ENCODE measurements at places on chromosomes 6 and 20.

DNA sequence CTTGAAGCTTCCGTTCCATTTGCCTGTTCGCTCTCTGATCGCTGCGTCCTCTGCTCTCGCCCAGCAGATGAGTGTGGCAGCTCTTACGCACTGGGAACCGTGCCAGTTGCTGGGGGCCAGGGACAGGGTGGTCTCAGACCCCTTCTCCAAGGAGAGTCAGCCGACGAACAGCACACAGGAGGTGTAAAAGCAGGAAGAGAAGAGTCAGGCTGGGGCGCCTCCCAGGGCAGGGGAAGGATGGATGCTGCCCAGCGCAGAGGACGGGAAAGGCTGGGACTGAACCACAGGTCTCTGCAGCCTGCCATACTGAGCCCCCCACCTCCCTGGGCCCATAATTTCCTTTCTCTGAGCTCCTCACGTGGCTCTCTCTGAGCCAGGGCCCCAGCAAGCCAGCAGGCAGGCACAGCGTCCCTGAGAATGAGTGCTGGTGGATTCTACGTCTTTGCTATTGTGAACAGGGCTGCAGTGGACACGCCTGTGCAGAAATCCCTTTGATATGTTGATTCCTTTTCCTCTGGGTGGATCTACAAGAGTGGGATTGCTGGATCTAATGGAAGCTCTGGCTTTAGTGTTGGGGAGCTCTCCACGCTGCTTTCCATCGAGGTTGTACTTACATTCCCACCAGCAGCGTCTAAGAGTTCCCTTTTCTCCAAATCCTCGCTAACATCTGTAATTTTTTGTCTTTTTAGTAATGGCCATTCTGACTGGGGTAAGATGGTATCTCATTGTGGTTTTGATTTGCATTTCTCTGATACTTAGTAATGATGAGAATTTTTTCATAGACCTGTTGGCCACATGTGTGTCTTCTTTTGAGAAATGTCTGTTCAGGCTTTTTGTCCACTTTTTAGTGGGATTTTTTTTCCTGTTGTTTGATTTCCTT, 104.1 kb downstream of the PSMB1 start:
- peak; percentile 26 for DNase-seq

DNA sequence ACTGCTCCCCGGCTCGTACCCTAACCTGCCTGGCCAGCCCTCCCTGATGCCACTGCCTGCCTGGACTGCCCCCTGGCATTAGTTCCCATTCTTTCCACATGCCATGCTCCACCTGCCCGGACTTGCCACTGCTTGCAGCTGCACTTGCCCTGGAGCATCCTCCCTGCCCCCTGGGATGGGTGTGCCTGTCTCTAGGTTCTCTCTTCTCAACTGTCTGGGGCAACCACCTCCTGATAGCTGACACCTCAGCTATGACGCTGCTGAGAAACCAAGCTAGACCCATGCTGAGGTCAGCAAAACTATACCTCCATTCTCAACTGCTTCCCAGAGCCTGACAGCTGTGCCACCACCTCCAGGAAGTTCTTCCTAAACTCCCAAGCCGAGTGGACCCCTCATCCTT, 72.1 kb downstream of the PERP start:
- no peak for DNase-seq

DNA sequence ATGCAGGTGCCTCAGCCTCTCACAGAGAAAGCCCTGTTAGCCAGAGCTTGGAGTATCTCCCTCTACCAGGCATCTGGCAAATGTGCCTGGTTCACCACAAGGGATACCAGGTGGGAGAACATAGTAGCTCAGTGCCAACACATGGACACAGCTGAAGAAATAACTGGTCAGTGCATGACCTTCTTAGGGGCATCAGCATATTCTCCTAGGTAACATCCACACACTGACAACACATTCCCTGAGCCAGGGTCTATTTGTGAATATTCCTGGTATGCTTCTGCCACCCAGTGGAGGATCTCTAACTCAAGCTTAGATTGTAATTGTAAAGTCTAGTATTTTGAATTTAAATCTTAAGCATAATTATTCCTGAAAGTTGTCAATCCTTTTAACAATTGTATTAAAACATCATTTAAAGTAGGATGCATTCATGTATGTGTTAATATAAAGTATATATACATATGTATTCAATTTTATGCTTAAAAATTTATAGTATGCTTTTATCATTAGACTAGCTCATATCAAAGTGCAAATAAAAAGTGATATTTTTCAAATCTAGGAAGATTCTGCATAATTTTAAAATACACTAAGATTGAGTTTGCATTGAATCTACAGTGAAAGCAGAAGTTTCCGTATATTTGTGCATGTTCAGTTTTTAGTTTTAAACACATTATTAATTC, 45.3 kb upstream of the COL21A1 start:
- DNase-seq = no peak

DNA sequence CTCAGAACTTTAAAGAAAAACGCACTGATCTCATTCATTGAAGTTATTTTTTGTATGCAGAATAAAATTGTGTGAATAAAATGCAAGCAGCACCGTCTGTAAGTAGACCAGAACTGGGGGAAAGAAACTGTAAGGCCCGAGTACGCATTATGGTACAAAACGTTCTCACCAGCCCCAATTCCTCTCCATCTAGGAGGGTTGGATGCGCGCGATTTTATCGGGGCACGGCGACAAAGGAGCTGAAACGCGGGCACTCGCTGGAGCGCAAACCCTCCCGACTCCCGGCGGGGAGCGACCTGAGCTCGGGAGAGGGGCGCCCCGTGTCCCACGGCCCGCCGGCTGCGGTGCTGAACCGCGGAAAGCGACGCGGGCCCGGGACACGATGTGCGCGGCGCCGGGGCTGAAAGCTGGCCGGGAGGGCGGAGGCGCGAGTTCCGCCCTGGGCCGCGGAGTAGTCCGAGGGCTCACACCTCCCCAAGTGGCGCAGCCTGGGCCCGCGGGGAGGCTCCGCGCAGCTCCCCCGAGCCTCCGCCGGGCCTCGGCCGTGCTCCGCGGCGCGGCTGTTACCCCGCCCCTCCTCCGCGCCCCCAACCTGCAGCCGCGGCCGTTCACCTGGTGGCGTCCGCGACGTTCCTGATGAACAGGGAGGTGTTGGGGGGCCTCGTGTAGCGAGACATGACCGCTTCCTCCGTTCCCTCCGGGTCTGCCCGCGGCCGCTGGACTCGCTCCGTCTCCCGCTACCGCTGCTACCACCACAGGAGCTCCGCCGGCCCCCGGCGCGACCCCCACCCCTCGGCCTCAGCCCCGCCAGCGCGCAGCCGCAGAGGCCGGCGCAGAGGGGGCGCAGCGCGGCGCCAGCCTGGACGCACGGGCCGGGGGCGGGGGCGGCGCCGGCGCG, at the start of gene SRSF12:
TSS of gene SRSF12 (minus strand) at position 861 of the 898 bp plus-strand sequence. CDS start at position 677, 184 bp downstream.
- DNase-seq = no peak

DNA sequence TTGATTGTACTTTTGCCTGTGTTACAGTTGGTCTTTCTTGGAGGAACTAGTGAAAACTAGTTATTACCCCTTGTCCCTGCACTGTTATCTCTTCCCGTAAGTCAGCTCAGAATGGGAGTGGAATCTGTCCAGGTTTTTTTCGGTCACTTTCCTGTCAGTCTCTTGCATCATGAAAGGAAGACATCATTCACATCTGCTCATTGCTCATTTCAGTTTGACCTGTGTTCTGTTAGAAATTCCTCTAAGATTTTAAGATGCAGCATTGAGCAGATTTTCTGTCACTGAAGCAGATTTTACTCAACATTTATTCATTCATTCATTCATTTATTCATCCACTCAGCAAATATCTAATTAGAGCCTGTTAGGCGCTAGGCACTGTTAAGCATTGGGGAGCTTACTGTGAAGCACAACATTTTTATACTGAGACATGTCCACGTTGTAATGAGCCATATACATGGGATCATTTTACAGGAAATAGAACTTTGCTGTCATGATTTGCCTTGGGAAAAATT, 33.1 kb upstream of the HINT3 start:
- no peak for DNase-seq

Measured in BJ (cell line).